Activated naive CD4-positive, alpha-beta T cell treated with anti-CD3 and anti-CD28 coated beads, Interleukin-2, amount 50 U/mL, for 16 hours (primary cell): ENCODE measurements at places on chromosomes 13 and 19.

DNA sequence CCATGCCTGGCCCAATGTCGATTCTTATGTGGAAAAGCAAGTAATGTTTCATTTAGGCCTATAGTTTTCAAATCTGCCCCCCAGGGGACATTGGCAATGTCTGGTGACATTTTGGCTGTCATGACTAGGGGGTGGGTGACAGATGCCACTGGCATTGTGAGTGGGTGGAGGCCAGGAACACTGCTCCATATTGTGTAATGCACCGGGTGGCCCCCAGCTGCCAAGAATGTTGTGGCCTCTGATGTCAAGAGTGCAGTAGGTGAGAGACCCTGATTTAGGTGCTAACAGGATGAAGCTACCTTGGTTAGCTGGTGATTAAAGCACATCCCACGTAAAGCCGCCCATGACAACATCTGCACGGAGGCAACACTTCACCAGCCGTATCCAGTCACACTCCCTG lies 10.8 kb downstream of the C19orf44 start:
- no peak for DNase-seq

DNA sequence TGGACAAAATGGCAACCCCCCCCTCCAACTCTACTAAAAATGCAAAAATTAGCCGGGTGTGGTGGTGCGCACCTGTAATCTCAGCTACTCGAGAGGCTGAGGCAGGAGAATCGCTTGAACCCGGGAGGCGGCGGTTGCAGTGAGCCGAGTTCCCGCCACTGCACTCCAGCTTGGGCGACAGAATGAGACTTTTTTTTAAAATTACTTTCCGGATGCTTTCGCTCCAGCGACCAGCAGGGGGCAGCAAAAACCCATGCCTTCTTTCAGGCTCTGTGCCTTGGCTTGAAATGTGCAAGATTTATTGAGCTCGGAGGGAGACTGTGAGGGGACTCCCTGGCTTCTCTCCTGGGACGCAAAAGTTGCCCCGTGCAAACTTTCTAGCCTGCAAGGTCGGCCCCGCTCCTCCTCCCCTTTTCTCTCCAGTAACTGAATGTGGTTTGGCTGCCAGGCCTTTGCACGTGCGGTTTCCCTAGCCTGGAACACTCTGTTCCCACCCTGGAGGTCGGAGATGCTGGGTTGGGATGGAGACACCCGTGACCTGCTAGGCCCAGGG lies 61.4 kb upstream of the NFIC start:
- DNase-seq = peak; percentile 79

DNA sequence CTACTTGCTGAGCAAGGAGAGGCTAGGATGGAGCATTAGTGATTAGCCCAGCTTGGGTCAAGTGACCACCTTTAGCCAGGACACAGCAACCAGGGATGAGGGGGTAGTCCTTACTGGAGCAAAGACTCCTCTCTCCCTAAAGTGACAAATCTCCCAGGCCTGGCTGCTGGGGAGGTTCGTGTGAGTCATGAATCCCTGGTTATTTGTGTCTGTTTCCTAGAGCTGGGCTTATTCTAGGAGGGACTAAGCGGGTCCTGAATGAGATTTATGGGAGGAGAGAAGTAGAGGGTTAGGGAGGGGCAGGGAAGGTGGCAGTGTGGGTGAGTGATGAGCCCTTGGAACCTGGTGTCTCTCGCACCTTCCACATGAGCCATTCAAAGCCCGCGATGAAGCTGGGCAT lies 487.3 kb downstream of the TSHZ3 start:
- DNase-seq = no peak

- DNase-seq = peak; percentile 54
Observed at GRCh38 chr19:18086590-18087138, at the start of gene IL12RB1. Gene IL12RB1, minus strand, starts transcription at chr19:18086934. Its CDS starts 111 bp downstream, at chr19:18086823.

DNA sequence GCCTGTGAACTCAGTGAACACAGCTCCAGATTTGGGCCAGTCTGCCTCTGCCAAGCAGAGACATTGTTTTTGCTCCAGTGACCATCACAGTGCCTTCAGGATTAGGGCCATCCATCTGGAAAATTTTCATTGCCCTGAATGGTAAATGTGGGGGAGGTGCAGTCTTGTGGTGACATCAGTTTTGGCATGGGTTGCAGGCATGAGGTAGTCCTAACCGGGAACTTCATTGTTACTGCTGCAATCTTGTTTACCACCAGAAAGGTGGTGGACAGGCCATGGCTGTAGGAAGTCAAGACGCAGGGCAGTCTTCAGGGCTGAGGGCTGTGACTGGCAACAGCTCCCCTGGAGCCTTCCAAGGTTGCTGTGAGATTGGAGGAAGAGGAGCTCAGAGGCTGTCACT lies 55.2 kb downstream of the SPATA13 start:
- no peak for DNase-seq

DNA sequence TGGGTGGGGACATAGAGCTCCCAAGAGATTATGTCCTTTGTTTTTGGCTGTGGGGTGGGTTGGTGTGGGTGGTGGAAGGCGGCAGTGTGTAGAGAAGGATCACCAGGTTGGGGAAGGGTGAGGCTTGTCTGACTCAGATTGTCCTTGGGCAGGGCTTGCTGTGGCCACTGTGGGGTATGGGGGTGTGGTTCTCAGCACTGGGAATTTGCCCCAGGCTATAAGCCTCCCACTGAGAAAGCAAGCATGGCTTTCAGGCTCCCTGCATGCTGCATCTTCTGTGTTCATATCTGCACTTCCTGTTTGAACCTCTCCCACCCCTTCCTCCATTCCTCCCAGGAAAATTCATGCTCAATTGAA lies 34.9 kb downstream of the DNAJC15 start:
- no peak for DNase-seq

DNA sequence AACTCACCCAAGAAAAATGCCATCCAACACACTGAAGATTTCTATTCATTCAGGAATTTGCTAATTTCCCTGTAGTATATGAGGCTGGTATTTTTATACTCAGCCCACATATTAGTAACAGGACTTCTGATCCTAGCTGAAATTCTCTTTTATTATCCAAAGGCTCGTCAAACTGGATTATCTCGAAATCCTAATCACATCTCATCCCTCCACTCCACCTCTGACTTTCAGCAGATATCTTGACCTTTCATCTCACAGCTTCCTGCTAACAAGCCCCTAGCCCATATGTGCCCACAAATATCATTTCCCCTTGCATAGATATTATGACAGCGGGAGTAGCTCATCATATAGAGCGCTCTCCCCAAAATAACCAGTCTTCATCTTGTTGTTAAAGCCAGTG lies 279.7 kb downstream of the FGF14 start:
- DNase-seq = no peak

DNA sequence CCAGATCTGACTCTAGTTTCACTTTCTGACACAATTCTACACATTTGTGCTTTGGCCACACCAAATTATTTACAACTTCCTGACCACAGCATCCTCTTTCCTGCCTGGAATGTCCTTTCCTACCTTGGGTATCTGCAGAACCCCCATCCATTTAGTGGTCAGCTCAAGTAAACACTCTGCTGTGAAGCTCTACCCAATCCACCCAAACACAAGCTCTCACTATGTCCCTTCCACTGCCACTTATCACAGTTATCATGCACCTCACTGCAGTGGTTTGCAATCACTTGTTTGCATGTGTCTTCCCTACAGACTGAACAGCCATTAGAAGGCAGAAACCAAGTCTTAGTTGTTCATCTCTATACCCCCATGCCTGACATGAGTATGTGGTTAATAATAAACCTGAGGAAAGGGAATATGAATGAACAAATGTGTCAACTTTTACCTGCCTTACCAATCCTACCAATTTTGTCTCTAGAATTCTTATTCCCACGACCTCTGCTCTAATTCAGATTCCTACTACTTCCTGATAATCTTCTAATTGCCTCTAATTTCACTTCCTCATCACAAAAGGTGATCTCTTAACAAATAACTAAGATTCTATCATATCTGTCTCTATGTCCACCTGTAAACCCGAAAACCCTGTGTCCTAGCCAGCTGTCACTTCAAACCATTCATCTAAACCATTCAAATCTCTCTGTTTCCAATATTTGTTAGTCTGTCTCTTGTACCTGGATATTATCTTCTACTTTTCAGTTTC lies 25.1 kb downstream of the LNX2 start:
- no peak for DNase-seq

- no peak for DNase-seq
Observed at GRCh38 chr19:1438933-1439354, 748 bp downstream of the RPS15 start.

DNA sequence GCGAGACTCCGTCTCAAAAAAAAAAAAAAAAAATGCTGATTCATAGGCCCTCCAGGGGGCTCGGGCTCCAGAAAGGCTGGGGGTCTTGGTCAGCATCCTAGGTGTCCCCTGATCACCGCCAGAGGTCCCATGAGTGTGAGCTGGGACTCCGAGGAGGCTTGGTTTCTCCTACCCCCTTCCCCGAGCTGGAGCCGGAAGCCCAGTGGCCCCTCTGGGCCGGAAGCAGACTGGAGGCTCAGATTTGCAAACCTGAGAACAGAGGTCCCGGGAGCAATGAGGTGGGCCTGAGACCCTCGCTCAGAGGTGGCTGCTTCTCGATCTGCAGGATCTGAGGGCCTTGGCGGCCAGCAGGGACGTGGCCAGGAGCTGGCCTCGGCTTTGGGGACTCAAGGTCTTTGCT lies 41.5 kb downstream of the EFNA2 start:
- no peak for DNase-seq

DNA sequence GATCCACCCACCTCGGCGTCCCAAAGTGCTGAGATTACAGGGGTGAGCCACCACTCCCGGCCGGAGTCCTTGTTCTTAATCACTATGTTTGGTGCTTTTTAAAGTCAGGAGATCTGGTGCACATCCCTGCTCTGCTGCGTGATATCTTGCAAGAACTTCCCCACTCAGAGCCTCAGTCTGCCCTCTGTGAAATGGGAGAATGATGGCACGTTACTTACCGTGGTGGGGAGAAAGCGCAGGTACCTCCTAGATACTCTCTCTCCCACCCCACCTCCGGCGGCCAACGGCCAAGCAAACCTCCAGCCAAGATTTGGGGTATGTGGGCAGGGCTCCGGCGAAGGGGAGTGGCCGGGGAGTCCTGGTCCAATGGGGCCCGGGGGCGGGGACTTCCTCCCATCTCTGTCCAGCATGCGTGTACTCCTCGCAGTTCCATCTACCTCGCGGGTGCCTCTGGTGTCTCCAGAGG lies at the start of gene RYR1:
TSS of gene RYR1 (plus strand) at position 424 of the 466 bp plus-strand sequence. CDS start 139 bp downstream, outside the sequence.
- peak; percentile 54 for DNase-seq

- DNase-seq = no peak
Observed at GRCh38 chr19:11423164-11423790, 4.2 kb upstream of the RGL3 start.

- DNase-seq = no peak
Observed at GRCh38 chr13:43196086-43196621, 172.8 kb downstream of the DNAJC15 start.

DNA sequence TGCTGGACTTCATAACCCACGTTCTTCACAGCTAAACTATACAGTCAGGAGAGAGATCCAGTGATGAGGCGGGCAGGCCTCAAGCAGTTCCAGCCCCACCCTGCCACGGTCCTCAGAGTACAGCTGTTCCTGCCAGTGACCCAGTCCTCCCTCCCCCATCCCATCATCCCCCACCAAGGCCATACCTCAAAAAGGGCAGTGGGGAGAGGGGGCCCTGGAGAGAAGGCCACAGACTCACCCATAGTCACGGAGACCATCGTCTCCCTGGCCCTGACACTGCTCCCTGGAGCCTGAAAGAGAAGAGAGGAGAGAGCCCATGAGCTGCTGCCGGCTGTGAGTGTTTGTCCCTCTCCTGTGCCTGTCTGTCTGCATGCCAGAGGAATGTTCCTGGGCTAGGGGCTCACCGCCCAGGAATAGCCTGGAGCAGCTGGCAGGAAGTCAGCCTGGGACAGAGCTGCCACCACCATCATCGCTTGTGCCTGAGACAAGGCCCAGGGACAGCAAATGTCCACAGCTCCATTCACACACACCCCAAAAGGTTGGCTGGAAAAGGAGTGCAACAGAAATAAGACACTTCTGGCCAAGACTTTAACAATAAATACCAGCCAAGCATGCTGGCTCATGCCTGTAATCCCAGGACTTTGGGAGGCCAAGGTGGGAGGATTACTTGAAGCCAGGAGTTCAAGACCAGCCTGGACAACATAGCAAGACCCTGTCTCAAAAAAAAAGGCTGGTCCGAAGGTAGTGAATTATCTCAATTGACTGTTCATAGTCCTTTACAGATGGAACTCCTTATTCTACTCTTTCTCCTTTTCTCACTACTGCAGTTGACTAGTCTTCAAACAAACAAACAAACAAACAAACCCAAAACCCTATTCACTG lies 6.4 kb downstream of the C19orf47 start:
- DNase-seq = no peak

- DNase-seq = no peak
Observed at GRCh38 chr13:45256254-45256653, 55.4 kb upstream of the KCTD4 start.

GRCh38 chr13:49455007-49455398 lies 10.9 kb downstream of the SETDB2 start:
- no peak for DNase-seq
